ENCODE measurements at places on chromosomes 3 and 15.

- DNase-seq: no peak
Observed at GRCh38 chr15:32718821-32719716, 1.3 kb downstream of the GREM1 start.

DNA sequence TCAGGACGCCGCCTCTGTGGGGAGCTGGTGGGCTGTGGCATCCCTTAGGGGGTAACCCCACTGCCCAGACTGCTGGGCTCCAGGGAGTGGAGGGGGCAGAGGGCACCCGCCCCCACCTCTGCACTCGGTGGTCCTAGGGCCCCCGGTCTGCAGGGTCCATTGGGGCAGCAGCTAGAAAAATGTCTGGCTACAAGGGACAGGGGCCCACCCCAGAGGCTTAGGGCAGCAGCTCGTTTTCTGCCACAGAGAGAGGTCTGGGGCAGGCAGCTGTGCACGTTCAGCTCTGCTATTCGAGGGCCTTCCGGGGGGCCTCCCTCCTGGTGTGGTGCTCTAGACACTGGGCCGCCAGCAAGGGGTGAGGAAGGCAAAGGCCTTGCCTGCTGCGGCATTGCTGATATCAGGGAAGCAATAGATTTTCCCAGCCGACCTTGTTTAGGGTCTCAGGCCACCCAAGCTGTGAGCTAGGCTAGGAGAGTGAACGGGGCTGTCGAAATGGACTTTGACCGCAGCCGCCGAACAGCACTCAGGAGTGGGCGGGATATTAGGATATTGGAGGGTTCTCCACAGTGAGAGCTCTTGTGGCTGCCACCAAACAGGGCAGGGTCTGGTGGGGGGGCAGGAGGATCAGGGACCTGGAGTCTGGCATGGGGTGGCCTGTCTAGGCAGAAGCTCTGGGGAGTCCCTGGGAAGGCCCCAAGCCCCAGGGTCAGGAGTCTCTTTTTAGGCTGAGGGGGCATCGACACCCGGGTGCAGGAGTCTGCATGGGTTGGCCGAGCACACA, 61.4 kb upstream of the KLF13 start:
- DNase-seq: no peak

DNA sequence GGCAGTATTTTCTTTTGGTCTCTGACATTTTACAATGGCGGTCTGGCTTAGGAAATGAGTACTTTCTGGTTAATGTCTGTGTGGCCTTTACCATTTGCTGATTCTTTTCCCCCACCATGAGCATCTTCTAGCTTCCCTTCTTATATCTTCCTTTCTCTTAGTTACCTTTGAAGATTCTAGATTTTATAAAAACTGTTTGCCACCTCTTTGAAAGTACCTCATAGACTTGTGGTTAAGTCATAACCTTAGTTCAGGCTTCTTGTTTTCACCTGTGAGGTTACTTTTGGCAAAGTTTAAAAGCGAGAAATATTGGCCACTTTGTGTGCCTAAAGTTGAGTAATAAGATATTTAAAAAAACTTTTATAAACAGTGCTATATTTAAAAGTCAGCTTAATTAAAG, 147.4 kb downstream of the FMN1 start:
- no peak for DNase-seq

DNA sequence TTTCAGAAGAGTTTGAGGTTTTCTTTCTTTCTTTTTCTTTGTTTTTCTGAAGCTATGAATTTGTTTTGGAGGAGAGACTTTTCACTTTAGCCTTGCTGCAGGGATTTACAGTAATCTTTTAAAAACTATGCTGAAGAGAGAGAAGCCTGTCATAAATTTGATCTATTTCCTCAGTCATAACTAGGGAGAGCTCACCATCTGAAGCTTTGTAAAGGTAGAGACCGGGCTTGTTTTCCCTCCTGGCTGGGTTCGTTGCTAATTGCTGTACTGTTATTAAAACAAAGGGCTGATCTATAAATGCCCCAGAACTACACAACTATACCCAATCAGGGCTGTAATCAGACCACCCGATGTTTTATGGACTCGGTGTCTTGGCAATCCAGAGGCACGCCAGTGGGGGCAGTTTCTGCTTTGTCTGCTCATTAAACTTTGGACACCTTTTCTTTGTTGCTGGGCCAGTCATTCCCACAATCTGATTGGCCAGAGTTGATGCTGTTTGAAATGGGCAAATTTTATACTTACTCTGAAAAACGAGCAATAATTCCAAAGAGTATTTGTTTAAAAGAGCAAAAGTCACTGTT, 164.3 kb downstream of the CACNA1D start:
- no peak for DNase-seq

DNA sequence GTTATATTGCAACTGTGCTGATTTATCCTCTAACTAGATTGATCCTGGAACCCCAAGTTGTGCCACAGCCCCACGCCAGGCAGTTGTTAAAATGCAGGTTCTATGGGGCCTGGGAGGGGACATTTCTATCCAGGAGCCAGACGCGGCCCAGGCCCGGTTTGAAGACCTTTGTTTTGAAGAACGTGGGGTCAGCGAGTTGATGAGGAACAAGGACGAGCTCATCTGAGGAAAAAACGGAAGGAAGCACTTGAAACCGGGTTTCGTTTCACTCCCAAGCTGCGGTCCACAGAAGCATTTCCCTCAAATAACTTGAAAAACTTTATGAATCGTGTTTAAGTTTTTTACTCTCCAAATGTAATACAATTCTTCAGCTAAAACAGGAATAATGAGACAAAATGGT, 76.4 kb downstream of the CHSY1 start:
- DNase-seq: no peak

GRCh38 chr3:188950832-188951489, 220.8 kb upstream of the TPRG1 start:
- peak; percentile 91 for DNase-seq

DNA sequence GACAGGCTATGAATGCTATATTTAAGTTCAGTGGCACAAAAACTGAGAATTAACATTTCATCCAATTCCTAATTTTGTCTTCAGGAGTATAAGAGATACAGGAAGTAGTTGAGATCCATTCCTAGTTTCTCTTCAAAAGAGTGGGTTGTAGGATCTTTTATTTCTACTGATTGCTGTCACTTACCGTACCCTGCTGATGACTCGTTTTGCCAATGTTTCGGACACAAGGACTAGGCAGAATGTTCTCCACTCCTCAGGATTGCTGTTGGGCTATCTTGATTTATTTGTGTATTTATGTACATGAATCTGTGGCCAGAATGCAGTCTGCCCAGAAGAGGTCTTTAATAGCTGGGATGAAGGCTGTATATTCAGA, 11.9 kb downstream of the ARL8B start:
- DNase-seq: no peak

DNA sequence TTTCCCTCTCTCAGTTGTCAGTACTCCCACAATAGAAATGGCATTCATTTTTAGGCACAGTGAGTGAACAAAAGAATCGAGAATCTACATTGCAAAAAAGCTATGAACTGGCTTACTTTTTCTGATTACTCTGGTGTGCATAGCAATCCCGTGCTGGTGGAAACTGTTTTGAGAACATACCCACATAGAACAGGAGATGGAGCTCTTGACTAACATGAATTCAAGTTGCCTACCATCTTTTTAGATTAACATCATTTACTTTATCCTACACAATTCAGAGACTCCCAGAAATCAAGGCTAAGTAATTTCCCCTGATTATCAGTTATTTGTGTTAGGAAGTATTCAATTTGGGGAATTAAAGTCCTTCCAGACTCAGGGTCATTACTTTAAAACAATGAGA, 326.6 kb downstream of the ARPP21 start:
- DNase-seq: no peak

- no peak for DNase-seq
Observed at GRCh38 chr3:63150880-63151279, 127.2 kb upstream of the SYNPR start.

GRCh38 chr3:99850608-99851007, 32.9 kb downstream of the CMSS1 start:
- DNase-seq: no peak

- no peak for DNase-seq
Observed at GRCh38 chr15:25091421-25092158, 136.8 kb downstream of the SNRPN start.

DNA sequence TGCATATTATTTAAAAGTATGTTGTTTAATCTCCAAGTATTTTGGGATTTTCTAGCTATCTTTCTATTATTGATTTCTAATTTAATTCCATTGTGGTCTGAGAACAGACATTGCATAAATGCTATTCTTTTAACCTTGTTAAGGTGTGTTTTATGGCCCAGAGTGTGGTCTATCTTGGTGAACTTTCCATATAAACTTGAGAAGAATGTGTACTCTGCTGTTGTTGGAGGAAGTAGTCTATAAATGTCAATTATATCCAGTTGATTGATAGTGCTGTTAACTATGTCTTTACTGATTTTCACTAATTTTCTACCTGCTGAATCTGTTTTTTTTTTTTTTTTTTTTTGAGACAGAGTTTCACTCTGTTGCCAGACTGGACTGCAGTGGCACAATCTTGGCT, 180.9 kb downstream of the ZNF621 start:
- no peak for DNase-seq

DNA sequence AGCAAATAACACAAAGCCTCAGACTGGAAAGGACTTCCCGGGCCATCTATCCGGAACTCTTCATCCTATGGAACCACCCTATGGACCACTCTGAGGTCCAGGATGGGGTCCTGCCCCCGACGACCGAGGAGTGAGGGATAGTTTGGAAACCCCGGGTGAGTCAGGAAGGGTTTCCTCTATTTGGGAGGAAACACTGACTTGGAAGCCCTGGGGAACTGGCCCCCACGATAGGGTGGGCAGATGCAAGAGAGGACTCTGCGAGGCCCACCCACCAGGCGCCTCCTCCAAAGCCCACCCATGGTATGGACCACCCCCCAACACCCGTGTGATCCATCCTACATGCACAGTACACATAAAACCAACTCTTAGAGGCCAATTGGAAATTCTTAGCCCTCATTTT, 69.4 kb downstream of the CPN2 start:
- no peak for DNase-seq
